ENCODE measurements at places on chromosomes 1 and 21.

GRCh38 chr1:217586586-217586985 is 44.3 kb downstream of the GPATCH2 start:
- DNase-seq: peak; percentile 10

GRCh38 chr1:88650676-88651418 is 33.2 kb upstream of the PKN2 start:
- DNase-seq: no peak

GRCh38 chr1:209240351-209240750 is 343.2 kb upstream of the CAMK1G start:
- no peak for DNase-seq

GRCh38 chr1:29986986-29987385 is 736.4 kb downstream of the MATN1 start:
- DNase-seq: no peak

DNA sequence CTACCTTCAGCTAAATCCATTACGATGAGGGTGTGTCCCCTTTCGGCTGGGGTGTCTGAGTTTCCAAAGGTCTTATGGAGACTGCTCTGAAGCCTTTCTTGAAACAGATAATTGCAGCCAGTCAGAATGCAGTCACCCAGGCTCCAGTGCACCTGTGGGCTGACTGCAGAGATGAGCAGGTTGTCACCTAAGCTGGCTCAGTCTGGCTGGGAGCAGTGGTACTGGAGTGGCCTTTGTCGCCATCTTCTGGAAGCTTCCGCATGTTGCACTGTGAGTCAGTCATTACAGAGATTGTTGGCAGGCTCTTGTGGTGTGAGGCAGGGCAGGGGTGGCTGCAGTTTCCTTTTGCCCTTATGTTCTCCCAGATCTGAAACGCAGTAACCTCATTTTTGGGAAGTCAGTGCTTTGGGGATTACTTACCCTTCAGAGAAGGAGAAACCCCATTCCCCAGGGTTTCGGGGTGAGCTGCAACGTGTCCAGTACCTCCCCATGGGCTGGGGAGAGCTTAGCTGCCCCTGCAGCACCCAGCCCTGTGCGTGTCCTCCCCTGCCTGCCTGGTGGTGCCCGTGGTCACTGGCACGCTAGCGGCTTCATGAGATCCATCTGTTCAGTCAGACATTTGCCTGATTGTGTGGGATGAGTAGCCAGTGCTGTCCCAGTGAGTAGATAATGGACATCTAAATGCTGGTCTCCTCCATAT is 48.0 kb downstream of the SMYD2 start:
- DNase-seq: peak; percentile 82
